ENCODE measurements at places on chromosomes 11 and 22.

- no peak for DNase-seq
Observed at GRCh38 chr11:67367761-67368227, 5.6 kb downstream of the CLCF1 start.

DNA sequence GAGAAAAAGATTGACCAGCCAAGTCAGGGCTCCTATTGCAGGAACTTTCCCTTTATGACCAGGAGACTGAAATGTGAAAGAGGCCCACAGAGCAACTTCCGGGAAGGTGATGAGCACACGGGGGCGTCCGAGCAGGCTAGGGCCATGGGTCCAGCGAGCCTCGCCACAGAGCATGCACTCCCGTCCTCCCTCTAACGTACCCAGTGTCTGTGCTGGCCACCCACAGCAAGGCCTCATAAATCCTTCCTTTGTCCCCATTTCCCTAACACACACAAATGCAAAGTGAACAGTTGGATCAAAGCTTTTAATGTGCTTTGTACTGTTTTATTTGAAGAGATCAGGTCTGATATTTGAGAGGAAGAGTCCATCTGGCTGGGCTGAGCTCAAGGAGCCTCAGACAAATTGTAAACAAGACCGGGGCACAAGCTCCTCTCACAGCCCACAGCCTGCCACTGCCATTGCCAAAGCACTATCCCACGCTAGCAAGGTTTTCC lies 44.3 kb downstream of the BLID start:
- DNase-seq, result no peak

GRCh38 chr11:9633679-9634078 lies 30.2 kb upstream of the SWAP70 start:
- no peak for DNase-seq

GRCh38 chr11:73652856-73653559 lies 6.6 kb downstream of the PLEKHB1 start:
- no peak for DNase-seq

DNA sequence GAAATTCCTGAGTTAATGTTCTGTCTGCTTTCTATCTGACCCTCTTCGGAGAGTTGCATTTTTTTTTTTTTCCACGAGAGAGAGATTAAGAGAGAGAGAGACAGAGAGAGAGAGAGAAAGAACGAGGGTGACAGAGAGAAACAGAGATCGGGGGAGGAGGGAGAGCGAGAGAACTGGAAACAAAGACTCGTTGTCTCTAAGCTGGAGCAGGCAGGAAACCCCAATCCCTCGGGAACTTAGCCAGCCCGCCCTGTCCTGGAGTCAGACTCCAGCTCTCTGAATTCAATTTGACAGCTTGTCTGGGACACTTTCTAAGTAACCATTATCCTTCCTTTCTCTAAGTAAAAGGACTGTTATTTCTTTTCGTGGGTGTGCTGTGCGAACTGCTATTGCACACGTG lies 76.9 kb downstream of the KCNJ1 start:
- DNase-seq, result no peak

DNA sequence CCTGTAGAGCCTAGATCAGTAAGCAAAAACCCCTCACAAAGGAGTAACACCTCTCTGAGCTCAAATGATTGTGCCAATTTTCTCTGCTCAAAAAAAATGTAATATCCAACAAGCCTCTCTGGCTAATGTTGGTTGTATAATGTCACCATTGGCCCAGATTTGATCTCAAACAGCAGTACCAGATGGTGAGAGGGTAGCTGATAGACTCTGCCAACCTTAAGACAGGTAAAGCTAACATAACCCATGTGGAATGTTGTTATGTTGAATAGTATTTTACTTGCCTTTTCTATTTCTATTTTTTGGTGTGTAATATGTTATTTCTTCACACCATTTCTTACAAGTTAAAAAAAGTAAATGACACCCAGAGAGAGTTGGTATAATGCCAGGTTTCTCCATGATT lies 166.7 kb upstream of the GUCY1A2 start:
- no peak for DNase-seq

- DNase-seq, result no peak
Observed at GRCh38 chr22:23526596-23527316, 53.3 kb downstream of the IGLL1 start.

DNA sequence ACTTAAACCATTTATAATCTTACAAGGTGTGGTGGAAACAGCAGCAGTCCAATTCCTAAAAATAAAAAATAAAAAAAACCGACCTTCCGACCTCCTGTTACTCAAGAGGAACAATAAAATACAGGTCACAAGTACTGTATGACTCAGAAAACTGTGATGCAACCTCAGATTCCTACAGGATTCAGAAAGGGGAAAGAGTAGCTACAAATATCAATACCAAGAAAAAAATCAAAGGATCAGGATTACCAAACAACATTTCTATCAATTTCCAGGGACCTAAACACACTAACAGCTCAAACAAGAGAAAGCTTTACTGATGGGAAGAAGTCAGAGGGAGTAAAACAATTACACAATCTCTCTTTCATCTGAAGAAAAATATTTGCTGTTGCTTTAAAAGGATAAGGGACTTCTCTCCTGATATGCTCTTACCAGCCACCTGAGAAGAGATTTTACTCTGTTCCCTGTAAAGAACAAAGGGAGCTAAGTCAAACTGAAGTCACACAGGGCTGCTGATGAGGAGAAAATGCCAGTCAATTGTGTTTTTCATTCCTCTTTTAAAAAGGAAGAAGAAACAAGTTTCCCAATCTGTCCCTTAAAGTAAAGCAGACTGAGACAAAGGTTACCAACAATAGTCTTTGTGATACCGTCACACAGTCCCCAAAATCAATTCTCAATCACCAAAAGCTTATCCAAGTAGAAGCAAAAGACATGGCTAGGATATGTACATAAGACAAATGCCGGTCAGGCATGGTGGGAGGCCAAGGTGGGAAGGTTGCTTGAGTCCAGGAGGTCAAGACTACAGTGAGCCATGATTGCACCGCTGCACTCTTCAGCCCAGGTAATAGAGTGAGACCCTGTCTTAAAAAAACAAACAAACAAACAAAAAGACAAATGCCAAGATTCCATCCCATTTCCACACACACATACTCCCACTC lies 39.3 kb downstream of the AMBRA1 start:
- DNase-seq, result peak; percentile 74

- no peak for DNase-seq
Observed at GRCh38 chr11:66567787-66568123, 651 bp downstream of the CTSF start.

DNA sequence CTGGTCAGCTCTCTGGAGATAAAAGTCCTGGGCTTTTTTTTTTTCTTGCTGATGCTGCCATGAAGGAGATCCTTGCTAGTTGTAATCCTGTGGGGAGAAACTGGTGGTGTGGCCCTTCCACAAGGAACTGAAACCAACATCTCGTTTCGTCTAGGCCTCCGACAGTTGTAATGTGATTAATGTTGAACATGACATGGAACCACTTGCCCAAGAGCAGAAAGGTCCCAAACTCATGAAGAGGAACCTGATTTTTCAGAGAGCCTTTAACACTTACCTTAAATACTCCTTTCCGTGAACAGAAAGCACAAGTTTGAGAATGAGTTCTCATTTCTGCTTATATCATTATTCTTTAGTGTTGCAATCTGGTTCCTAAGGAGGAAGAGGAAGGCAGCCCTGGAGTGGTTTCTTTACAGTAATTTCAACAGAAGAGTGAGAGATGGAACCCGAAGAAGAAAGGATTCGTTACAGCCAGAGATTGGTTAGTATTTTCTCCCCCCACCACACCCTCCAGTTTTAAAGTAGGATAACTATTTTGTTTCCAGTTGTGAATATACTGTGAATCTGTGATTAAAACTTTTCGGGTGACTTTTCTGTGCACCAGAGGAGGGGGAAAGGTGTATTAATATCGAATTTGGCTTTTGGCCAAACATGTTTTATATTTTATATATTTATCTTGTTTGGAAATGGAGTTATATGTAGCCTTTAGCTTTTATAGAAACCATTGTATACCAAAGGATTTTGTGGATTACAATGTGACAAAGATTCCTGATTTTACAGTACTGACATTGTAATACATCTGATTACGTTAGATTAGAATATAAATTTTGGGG lies 2.0 kb downstream of the KDM2A start:
- no peak for DNase-seq

- no peak for DNase-seq
Observed at GRCh38 chr22:46081831-46082210, 68.5 kb upstream of the PPARA start.

Data from RWPE1 (cell line).